ENCODE measurements at places on chromosomes 12 and 14.

- DNase-seq, result no peak
These were observed 89.4 kb downstream of the GALNT8 start for GRCh38 chr12:4809449-4810218.

DNA sequence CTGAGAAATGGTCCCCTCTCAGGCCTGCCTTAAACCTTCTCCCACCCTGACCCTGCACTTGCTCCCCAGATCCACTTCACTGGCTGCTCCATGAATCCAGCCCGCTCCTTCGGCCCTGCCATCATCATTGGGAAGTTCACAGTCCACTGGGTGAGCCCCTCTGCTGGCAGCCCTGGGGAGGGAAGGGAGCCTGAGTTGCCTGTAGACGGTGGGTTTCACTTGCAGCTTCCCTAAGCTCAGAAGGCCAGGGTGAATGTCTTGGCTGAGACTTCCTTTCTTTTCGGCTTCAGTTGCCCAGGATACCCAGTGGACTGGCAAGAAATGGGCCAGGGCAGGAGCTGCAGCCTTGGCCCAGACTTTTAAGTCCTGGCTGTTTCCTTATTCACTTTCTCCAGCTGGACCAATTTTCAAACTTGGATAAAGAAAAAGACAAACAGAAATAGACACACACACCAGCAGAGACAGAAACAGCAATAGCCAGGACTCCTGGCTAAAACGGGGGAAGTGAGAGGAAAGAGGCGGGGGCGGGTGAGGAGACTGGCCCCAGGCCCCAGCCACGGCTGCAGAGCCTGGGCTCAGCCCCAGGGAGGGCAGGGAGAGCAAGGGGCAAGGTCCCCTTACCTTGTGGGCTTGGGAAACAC lies 2.0 kb downstream of the AQP6 start:
- no peak for DNase-seq

- DNase-seq, result no peak
These were observed 142.3 kb downstream of the DICER1 start for GRCh38 chr14:95015046-95015445.

GRCh38 chr12:9636150-9636850 lies 28.6 kb upstream of the KLRB1 start:
- DNase-seq, result no peak

DNA sequence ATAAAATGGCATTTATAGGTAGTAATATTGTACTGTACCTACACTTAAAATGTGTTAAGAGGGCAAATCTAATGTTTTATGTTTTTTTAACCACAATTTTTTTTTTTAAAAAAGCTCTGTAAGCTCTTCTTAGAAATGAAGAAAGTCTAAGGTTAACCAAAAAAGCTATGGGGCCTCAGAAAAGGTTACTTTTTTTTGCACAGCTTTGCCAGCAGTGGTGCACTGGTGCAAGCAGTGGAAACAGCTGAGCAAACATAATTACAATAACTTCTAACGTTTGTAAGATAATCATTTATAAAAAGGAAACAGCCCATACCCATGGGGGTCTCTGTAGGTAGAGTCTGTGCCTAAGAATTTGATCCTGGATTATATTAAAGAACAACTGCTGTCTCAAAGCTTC lies 85.1 kb upstream of the NID2 start:
- DNase-seq, result peak; percentile 13

- no peak for DNase-seq
These were observed 232.1 kb downstream of the MSRB3 start for GRCh38 chr12:65510584-65511050.

DNA sequence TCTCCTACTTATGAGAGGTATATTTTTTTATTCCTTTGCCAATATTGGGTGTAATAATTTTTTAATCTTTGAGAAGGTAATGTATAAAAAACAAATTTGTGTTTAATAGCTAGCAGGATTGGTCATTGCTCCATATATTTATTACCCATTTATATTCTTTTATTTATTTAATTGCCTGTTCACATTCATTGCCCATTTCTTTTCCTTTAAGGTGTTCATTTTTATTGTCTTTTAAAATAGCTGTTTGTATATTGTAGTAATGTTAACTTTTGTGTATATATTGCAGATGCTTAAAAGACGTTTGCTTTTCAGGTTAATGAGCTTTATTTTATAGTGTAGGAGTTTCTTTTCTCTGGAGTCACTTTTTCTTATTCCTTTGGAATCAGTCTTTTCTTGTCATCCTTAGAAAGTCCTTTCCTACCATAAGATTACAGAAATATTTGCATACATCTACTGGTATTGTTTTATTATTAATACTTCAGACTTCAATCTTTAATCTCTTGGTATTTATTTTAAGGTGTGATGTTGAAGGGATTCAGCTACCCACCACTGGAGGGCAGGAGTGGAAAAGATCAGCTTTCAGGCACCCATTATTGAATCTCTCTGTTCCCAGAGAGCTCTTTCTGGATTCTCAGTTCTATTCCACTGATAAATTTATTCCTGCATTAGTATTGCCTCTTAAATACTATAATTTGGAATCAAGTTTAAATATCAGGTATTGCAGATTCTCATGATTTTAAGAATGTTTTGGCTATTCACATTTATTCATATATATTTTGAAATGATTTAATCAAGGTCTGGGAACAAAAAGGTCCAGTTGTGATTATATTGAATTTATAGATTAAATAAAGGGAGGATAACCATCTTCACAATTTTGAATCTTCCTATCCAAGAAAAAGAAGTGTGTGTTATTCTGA lies 17.3 kb downstream of the PPM1A start:
- DNase-seq, result no peak

DNA sequence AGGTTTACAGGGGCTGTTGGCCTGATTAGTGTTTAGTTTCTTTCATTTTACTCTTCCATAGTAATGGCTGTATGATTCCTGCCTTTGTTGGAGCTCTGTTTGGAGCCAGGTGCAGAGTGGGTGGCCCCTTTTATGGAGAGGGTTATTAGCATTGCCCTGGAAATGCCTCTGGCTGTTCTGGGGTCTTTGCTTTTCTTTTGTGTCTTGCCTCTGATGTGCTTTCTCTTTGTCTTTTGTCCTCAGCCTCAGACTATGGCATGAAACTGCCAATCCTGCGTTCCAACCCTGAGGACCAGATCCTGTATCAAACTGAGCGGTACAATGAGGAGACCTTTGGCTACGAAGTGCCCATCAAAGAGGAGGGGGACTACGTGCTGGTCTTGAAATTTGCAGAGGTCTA lies 6.9 kb downstream of the MLEC start:
- no peak for DNase-seq

GRCh38 chr14:25032092-25032784 lies 17.7 kb downstream of the STXBP6 start:
- DNase-seq, result no peak

- DNase-seq, result no peak
These were observed 68.2 kb upstream of the TBX3 start for GRCh38 chr12:114752217-114752616.

DNA sequence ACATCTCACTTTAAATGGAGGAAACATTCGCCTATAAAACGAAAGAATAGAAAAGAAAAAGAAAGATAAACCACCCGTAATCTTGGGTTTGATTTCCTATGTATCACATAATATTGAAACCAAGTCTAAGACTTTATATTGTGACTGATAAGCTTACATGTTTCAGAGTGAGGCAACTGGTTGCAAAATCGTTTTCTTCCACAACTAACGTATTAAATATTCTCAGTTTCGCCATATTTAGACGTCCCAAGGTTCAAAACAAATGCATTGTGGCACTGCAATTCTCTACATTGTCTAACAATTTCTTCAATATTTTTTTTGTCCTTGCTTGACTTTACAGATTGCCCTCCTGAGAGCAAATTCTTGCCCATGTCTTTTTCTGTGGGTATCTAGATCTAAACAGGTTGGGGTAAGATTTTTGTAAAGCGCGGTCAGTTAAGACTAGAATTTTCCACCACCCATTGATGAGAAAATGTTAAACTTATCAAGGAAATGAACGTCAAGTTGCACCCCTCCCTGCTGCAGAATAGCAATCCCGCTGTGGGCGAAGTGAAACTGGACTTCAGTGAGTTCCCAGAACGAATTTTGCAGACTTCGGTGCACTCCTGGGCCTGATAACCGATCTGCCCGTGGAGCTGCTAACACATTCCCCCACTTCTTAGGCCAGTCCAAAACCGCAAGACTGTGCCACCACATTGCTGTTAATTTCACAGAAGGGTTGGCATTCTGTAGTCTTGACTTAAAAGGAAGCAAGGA lies 2.7 kb downstream of the TBX3 start:
- DNase-seq, result no peak

DNA sequence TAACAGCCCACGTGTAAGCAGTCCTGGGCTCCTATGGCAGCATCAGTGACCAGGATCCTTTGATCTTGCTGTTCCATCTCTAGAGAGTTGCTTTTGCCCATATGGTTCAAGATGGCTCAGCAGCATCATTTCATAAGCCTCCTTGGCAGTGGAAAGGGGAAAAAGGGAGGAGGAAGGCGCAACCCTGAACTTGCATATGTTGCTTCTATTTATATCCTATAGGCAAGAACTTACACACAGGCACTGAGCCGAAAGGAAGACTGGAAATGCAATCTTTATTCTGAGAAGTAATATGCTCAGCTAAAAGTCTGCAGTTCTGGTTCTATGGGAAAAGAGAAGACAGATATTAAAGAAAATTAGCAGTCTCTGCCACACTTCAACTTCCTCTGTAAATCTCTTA lies 167.7 kb upstream of the PLXNC1 start:
- no peak for DNase-seq

- DNase-seq, result no peak
These were observed 23.0 kb upstream of the NRDE2 start for GRCh38 chr14:90354551-90355298.

DNA sequence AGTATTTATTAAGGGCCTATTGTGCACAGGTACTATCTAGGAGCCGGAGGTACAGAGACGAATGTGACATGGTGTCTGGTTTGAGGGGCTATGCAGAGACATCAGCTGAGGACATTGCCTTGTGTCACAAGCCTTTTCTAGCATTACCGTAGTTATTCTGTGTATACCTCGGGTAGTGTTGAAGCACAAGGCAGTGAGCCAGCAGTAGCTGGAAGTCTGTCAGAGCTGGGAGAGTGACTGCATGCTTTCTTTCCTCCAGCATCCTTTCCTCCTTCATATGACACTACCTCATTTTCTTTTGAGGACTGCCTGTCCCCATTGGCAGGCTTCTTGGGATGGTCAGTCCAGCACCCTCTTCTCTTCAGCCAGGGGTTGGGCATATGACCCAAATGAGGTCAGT lies 77.0 kb downstream of the POLR3B start:
- DNase-seq, result no peak

- DNase-seq, result no peak
These were observed 471.8 kb upstream of the FLRT2 start for GRCh38 chr14:85058150-85058549.

GRCh38 chr12:68374307-68374982 lies 42.3 kb upstream of the MDM1 start:
- DNase-seq, result no peak

DNA sequence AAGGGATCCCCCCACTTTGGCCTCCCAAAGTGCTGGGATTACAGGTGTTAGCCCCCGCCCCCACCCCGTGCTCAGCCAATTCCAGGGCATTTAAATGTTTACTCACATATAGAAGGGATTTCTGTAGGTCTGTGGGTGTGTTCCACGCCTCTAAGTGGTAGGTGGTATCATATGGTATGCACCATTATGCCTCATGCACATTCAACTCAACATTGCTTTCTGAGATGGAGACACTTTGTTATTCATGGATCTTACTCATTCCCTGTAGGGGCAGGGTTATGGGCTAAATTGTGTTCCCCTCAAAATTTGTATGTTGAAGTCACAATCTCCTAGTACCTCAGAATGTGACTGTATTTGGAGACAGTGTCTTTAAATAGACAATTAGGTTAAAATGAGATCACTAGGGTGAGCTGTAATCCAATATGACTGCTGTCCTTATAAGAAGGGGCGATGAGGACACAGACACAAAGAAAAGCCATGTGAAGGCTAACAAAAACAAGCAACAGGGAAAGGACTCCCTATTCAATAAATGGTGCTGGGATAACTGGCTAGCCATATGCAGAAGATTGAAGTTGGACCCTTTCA lies 200.6 kb downstream of the EFCAB11 start:
- no peak for DNase-seq

GRCh38 chr14:104696671-104697316 lies 7.4 kb downstream of the INF2 start:
- peak; percentile 78 for DNase-seq

DNA sequence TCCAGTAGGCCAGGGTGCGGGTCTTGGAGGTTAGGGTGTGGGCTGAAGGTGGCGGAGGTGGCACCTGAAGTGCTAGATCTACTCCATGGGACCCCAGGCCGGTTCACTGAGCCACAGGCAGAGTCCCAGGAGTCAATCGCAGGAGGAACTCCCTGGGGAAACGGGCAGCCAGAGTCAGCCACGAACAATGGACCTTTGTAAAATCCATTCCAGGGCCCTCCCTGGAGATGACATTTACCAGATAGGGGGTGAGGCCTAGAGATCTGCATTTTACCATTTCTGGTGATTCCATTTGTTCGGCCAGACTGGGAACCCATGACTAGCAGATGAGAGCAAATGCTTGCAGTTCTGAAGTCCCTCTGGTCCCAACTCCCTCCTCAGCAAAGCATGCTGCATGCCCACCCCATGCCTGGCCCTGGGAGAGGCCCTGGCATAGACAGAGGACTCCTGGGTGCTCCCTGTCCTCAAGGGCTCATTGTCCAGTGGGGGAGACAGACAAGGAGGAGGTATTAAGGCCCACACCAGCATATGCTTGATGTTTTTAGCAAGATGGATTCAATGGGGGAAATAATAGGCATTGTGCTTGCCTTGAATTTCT lies 115.5 kb downstream of the EML1 start:
- no peak for DNase-seq

GRCh38 chr12:57248934-57249742 lies 1.8 kb downstream of the STAC3 start:
- DNase-seq, result no peak

DNA sequence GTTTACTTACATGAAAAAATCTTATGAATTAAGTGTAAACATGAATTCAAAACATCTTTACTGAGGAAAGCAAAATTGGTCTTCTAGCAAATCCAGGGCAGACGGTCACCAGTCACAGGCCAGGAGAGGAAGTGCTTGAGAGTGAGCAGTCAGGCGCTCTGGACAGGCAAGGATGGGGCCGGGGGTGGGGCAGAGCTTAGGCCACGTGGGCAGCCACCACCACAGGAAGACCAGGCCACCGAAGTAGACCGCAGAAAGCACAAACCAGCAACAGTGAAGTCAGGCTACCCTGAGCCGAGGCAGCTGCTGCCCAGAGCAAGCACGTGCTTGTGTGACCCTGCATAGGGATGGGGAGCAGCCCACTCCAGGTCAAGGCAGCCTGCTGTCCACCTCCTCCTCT lies 33.5 kb downstream of the SLC6A12 start:
- no peak for DNase-seq

All from NCI-H1092 treated with DMSO at 0.1 percent for 48 hours (cell line).